Small intestine (tissue), 16 donors: ENCODE measurements at places on chromosomes 1 and 21. TPM values are rescaled to one million over a fixed set of nuclear protein-coding genes. Genes with fewer than 3 reads are reported as not detected.

The TNFRSF4 gene
- 3.1 TPM for polyA plus RNA-seq

The C4BPA gene
- polyA plus RNA-seq: 2.4 TPM

The CDKN2C gene
- 3.9 TPM for polyA plus RNA-seq

The C1orf116 gene
- polyA plus RNA-seq: 9.8 TPM

The CLCA4 gene
- 0.47 TPM for polyA plus RNA-seq

The ZNF669 gene
- 4.8 TPM for polyA plus RNA-seq

The TRAF3IP3 gene
- polyA plus RNA-seq: 8.4 TPM

The AADACL3 gene
- not detected for polyA plus RNA-seq

The LHX4 gene
- polyA plus RNA-seq: 0.18 TPM

The FAM72B gene
- 3.6 TPM for polyA plus RNA-seq

The ZBTB8B gene
- not detected for polyA plus RNA-seq

The LPAR3 gene
- polyA plus RNA-seq: 0.13 TPM

The MAP3K7CL gene
- 3.8 TPM for polyA plus RNA-seq

The EFNA3 gene
- polyA plus RNA-seq: 4.5 TPM

The ZYG11A gene
- not detected for polyA plus RNA-seq

The C1orf87 gene
- not detected for polyA plus RNA-seq

The ADSS2 gene
- 29.0 TPM for polyA plus RNA-seq

The SPATA21 gene
- 0.22 TPM for polyA plus RNA-seq

The L1TD1 gene
- polyA plus RNA-seq: 0.72 TPM

The PARS2 gene
- polyA plus RNA-seq: 8.3 TPM

The KCNJ9 gene
- not detected for polyA plus RNA-seq

The SH3D21 gene
- polyA plus RNA-seq: 24.4 TPM

The DMRTB1 gene
- not detected for polyA plus RNA-seq

The OR2M3 gene
- polyA plus RNA-seq: not detected

The DEPDC1 gene
- 6.9 TPM for polyA plus RNA-seq

The CHRM3 gene
- 6.0 TPM for polyA plus RNA-seq

The CD1B gene
- polyA plus RNA-seq: not detected

The NEK2 gene
- polyA plus RNA-seq: 1.8 TPM

The ECM1 gene
- 8.3 TPM for polyA plus RNA-seq

The THEMIS2 gene
- polyA plus RNA-seq: 4.1 TPM

The RPE65 gene
- 1.7 TPM for polyA plus RNA-seq

The SAMD11 gene
- 13.6 TPM for polyA plus RNA-seq

The HAO2 gene
- not detected for polyA plus RNA-seq

The DNAI4 gene
- 0.81 TPM for polyA plus RNA-seq

The FCRLB gene
- polyA plus RNA-seq: 0.34 TPM

The CFAP141 gene
- polyA plus RNA-seq: not detected

The TNFAIP8L2 gene
- 5.0 TPM for polyA plus RNA-seq

The METTL18 gene
- 8.3 TPM for polyA plus RNA-seq

The GFI1 gene
- polyA plus RNA-seq: 2.7 TPM

The PLPPR5 gene
- 0.09 TPM for polyA plus RNA-seq

The CD52 gene
- polyA plus RNA-seq: 42.5 TPM

The CSDE1 gene
- 343 TPM for polyA plus RNA-seq

The EDN2 gene
- 13.5 TPM for polyA plus RNA-seq

The C1orf226 gene
- polyA plus RNA-seq: 14.1 TPM

The PIK3R3 gene
- polyA plus RNA-seq: 13.5 TPM

The UQCRH gene
- polyA plus RNA-seq: 890 TPM

The AGT gene
- polyA plus RNA-seq: 3.8 TPM
